ENCODE measurements at places on chromosomes 7 and 10.
A peak's percentile ranks its signal among the peaks of the same experiment; 100 is the strongest.

GRCh38 chr10:71962901-71963300 is 1.3 kb upstream of the CHST3 start:
- DNase-seq: no peak

DNA sequence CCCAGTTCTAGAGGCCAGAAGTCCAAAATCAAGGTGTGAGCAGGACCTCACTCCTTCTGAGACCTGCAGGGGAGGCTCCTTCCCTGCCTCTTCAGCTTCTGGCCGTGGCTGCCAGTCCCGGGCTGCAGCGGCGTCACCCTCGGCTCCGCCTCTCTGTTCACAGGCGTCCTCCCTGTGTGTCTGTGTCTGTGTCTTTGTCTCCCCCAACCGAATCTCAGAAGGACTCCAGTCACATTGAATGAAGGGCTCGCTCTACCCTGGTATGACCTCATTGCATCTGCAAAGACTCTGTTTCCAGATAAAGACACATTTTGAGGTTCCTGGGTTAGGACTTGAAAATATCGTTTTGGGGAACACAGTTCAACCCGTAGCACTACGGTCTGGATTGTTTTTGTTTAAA is 33.1 kb upstream of the GALNT11 start:
- DNase-seq: no peak

GRCh38 chr7:157610671-157611295 is 274.0 kb downstream of the DNAJB6 start:
- DNase-seq: no peak

- peak; percentile 31 for DNase-seq
Observed at GRCh38 chr10:13450069-13450468, 78.7 kb downstream of the BEND7 start.

DNA sequence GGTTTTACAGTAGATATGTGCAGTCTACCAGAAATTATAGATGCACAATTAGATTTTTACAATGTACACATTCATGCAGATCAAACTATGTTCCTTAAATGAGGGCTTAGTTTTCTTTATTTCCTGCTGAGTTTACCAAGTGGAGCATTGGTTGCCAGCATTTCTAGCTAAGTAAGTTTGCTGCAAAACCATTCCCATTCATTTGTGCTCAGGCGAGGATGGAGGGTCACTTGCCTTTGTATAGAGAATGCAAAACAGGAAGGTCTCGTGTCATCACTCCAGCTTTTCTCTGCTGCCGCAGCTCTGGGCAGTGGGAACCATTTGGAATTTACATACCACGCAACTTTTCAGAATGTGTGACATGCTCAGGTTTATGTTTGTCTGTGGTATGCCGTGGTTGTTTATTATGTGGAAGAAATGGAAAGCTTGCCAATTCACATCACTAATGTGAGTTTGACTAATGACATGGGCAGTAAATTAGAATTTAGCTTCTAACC is 198.6 kb downstream of the TRIL start:
- DNase-seq: no peak

DNA sequence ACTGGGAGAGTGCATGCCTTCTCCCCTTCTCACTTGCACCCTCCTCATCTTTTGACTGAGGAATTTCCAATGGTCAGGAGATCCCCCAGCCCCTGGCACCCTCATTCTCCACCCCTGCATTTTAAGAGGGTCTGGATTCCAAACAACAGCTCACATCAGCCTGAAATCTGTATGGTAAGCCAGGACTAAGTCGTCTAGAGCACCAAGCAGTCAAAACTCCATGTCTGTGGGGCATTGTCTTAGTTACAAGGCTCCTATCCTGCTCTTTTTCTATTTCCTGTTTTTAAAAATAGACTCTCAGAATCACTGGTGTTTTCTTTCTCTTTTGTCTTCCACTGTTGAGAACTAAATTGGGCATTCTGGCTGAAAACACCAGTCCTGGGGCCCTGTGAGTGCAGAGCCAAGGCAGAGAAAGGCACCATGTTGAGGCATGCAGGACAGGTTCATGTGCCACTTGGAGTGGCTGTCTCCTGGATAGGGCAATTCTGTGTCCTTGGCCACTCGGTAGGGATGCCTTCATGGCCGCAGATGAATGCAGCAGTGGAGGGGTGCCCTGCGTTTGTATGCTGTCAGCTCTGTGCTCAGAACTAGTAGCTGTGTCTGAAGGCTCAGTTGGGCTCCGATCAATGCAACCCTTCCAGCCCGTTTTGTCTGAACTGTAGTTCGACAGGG is 216.6 kb upstream of the YAE1 start:
- no peak for DNase-seq

DNA sequence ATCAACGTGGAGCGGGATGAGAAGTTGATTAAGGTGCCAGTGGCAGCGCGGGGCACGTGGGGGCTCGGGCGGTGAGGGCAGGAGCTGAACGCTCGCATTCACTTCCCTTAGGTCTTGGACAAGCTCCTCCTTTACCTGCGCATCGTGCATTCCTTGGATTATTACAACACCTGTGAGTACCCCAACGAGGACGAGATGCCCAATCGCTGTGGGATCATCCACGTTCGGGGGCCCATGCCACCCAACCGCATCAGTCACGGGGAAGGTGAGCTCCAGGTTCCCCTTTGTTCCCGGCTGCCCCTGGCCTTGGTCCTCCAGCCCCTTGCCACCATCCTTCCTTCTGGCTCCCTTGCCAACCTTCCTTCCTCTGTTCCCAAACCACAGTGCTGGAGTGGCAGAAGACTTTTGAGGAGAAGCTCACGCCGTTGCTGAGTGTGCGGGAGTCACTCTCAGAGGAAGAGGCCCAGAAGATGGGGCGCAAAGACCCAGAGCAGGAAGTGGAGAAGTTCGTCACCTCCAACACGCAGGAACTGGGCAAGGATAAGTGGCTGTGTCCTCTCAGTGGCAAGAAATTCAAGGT is 2.5 kb downstream of the UFSP1 start:
- DNase-seq: no peak

DNA sequence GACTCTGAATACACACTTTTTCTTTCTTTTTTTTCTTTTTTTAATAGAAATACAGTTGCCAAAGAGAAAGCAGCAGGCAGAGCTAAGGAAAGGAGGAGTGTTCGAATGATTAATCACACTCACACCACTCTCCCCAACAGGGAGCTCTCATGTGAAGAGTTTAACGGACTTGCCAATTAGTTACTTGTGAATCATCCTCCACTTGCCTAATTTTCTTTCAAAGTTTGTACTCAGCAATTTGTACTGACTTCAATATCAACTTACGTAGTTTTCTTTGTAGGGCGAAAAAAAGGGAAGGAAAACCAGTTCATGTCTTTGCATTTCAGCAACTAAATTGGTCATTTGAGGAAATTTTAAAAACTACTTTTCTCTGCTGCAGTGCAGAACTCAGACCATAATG is 109.2 kb downstream of the PIP4K2A start:
- no peak for DNase-seq

- no peak for DNase-seq
Observed at GRCh38 chr7:151833691-151834090, 43.2 kb downstream of the PRKAG2 start.

DNA sequence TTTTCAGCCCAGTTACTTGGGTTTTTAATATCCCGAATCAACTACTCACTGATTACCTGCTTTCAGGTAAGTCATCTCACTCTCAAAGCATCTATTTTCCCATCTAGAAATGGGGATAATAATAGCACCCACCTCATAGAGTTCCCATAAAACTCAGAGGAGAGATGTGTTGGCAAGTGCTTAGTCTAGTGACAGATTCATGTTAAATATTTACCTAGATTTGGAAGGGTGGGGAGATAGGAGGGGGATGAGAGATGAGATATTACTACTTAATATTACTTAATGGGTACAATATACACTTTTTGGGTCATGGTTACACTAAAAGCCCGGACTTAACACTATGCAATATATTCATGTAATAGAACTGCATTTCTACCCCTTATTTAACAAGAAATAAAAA is 7.0 kb upstream of the A1CF start:
- no peak for DNase-seq

DNA sequence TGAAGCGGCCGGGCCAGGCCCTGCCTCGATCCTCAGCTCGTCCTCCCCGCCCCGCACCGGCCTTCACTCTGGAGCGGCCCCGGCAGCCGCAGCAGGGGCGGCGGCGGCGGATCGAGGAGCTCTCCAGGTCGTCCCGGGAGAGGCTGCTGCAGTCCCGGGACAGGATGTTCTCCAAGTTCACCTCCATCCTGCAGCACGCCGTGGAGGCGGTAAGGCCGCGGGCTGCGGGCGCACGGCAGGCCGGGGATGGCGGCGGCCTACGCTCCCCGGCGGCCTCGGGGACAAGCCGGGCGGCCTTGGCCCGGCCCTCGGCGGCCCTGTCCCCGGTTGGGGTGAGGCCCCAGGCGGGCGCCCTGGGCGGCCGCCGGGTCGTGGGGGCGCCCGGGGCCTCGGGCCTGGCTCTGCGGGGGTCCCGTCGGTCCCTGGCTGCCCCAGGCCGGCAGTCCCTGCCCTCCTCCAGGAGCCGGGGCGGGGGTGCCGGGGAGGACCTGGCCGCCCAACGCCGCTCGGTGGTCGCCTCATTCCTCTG is 399 bp downstream of the FHIP2A start:
- DNase-seq: no peak

DNA sequence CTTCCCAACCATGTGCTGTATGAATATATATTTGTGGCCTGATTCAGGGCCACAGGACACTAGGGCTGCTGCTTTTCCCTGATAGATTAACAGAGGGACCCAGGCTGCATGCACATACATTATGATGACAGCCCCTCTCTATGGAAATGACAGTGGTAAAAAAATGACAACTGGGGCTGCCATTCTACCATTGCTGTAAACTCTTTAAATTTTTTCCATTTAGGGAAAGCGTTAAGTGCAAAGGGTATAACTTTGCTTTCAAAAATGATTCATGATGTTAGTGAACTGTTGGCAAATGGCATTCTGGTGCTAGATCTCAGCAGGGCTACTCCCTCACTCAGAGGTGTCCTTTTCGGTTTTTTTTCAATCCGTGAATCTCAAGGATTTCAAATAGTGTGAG is 4.2 kb downstream of the CTBP2 start:
- DNase-seq: no peak

GRCh38 chr10:106440767-106441166 is 723.7 kb downstream of the SORCS1 start:
- no peak for DNase-seq

GRCh38 chr7:38448584-38449234 is 175.3 kb upstream of the TARP start:
- DNase-seq: no peak

- DNase-seq: no peak
Observed at GRCh38 chr10:29694121-29694520, 59.4 kb upstream of the SVIL start.

- DNase-seq: no peak
Observed at GRCh38 chr10:79111846-79112614, 43.3 kb downstream of the ZMIZ1 start.

DNA sequence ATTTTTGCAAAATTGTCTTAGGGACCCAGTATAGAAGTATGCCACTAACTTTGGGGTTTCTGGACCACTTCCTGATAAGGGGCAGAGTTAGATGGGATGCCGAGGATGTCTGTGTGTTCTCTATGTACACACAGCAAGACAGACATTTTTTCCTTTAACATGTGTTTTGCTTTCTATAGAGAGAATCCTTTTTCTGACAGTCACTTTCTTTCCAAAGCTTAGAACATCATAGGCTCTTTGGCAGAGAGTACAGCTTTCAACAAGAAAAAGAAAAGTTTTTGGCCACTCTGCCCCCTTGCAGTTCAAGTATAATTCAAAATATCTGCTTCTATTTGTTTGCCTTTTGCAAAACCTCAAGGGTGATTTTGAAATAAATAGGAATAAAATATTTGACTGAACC is 44.1 kb downstream of the PAPSS2 start:
- no peak for DNase-seq

- no peak for DNase-seq
Observed at GRCh38 chr10:100693821-100694220, 51.6 kb upstream of the PAX2 start.

GRCh38 chr10:8544057-8544380 is 489.5 kb downstream of the GATA3 start:
- no peak for DNase-seq

DNA sequence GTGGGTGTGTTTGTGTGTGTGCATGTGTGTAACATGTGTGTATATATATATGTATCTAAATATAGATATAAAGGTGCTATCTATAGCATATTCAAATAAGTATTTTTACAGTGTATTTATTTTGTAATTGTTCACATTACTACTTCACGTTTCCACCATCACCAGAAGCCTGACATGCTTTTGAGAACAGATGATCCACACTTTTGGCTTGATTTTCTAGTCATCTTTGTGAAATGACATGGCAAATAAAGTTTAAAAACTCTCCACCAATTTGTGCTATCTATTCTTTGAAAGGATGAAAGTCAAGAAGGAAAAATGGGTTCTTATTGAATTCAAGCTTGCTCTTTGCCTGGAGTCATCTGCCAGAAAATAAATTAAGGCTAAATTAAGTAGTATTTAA is 294.0 kb upstream of the AKR1E2 start:
- no peak for DNase-seq

DNA sequence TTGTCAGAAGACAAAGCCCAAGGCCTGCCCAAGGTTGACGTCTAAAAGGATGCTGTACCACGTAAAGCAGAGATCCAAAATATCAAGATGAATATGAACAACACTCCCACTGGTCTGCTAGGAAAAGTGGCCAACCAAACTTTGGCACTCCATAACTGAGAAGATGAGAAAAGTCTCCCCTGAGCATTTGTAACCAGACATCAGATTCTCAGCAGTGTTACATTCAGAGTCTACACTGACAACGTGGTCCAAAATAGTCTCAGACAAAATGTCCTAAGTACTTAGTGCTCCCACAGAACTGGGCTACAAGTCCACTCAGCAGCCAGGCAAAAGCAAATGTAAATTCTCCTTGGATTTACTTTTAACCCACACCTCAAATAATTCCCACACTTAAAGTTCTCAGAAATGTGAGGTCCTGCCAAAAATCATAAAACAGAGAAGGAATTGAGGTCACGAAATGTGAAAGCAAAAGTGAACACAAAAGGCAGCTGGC is 185.1 kb upstream of the NOBOX start:
- DNase-seq: no peak

DNA sequence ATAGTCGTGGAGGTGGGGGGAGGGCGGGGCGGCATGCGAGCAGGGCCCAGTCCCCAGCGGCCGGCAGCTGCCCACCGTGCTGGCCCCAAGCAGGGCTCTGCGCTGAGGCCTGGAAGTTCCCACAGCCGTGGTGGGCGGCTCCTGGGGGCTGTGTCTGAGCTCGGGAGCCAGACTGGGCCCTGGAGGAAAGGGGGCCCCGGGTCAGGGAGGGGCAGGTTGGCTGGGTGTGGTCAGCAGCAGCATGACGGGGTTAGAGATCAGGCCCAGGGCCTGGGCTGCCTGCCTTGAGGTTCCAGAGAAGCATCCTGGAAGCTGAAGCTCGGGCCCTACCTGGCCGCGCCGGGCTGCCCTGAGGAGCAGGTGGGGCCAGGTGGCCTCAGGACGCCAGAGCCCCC is 22.1 kb downstream of the GET4 start:
- no peak for DNase-seq

All from AG04449 (cell line).